ENCODE measurements at places on chromosomes 11 and 22. TPM values are rescaled to one million over a fixed set of nuclear protein-coding genes. Genes with fewer than 3 reads are reported as not detected.

DNA sequence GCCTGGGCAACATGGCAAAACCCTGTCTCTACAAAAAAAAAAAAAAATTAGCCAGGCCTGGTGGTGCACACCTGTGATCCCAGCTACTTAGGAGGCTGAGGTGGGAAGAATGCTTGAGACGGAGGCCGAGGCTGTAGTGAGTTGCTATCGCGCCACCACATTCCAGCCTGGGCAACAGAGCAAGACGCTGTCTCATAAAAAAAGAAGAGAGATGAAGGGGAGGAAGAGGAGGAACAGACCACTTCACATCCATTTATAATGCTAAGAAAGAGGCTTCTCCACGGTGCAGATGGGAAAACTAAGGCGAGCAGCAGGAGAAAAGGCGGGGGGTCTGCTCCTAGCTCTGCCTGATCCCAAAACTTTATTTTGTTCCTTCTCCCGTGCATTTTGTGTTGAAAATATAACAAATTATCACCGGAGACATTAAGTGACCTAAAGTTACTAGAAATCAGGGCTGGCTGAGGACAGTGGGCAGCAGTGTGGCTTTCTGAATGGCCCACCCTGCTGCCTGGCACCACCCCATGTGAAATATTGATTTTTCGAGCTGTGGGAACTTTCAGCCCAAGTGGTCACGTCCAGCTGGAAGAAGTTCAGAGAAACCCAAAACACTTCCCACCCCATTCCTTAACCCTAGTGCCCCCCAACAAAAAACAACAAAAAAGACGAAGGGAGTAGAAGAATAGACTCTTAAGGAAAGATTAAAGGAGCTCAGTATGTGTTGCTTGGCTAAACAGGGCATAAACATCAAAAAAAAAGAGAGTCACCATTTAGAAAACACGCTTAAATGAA is 9.5 kb downstream of the MYH9 start:
- DNase-seq: no peak

DNA sequence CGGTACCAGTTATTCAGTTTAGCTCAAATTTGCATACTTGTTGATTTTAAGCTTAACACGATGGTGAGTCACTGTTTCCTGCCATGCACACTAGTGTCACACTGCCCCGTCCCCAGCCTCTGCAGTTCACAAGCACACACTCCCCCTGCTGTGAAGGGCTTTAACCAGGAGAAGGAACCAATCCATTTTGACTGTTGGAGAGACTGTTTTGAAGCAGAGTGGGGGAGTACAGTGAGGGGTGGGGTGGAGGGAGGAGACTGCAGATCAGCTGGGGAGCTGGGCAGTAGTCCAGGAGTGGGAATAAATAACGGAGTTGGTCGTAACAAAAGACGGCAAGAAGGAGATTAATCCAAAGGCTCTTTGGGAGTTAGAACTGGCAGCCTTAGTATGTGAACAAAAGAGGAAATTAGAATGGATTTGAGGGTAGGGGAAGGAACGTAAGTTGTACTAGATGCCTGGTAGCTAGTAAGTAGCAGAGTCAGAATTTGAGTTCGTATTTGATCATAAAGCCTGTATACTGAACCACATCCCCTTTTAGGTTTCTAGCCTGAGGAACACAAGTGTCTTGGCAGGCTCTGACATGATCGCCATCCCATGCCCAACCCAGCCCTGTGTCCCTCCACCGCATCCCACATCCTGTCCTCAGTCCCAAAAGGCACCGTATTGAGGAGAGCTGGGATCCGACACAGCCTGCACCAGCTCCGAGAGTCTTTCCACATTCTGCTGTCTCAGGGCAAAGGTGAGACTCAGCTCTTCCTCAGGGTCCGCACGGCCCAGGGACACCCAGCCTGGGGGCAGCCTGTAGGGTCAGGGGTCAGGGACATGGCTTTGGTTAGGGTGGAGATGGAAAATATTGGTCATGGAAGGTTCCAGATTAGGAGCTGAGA is 862 bp downstream of the TPP1 start:
- DNase-seq: no peak

DNA sequence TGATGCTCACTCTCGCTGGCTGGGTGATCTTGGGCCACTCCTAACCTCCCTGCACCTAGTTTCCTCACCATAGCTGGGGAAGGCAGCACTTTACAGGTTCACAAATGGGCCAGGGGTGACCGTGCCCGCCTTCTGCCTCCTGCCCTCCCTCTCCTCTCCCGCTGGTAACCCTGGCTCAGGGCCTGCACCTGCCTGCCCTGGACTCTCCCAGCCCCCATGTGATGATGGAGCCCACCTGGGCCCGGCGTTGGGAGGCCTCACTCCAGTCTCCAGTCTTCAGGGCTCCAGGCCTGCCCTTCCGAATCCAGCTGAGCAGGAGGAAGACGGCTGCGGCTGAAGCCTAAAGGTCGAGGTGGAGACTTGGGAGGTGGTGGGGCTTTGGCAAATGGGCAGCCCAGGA is 152.9 kb downstream of the CACNA1I start:
- no peak for DNase-seq

GRCh38 chr11:118790357-118791110 is 430 bp downstream of the DDX6 start:
- peak; percentile 67 for DNase-seq

Gene CELF1
- 97.3 TPM for total RNA-seq

Gene SYT9
- 0.15 TPM for total RNA-seq

Gene ANKK1
- total RNA-seq: 0.10 TPM

Gene KIF18A
- 0.37 TPM for total RNA-seq

Gene ACR
- not detected for total RNA-seq

Gene C11orf24
- total RNA-seq: 23.9 TPM

Gene OR52H1
- total RNA-seq: not detected

DNA sequence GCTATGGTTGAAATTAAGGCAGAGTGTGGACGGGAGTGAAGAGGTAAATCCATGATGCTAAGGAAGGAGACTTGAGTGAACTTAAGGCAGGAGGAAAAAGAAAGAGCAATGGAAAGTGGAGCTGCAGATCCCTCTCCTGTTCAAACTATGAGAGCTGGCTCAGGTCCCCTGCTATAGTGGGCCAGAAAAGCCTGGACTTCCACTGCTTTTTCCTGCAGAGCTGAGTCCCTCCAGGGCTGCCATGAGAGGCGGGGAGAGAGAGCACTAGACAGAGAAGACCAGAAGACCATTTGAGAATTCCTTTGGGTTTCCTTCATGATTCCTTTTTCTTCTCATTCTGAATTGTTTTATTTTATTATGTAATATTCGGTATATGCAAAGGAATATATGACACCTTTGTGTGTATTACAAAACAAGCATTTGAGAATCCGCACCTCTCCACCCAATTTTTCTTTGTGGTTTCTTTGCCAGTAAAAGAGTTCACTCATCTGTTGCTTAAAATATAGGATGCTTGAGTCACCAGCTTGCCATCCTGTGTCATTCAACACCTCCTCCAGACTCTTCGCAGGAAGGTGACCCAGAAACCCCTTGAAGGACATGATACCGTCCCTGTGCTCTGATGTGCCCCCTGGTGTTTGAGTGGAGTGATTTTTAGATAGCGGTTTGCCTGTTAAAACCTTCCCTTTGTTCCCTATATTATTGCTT is 24.4 kb downstream of the SREBF2 start:
- DNase-seq: no peak

Gene NLRP14
- total RNA-seq: not detected

Gene OR5A1
- total RNA-seq: not detected

Gene LGR4
- total RNA-seq: 43.5 TPM

Gene SCUBE1
- total RNA-seq: 0.64 TPM

DNA sequence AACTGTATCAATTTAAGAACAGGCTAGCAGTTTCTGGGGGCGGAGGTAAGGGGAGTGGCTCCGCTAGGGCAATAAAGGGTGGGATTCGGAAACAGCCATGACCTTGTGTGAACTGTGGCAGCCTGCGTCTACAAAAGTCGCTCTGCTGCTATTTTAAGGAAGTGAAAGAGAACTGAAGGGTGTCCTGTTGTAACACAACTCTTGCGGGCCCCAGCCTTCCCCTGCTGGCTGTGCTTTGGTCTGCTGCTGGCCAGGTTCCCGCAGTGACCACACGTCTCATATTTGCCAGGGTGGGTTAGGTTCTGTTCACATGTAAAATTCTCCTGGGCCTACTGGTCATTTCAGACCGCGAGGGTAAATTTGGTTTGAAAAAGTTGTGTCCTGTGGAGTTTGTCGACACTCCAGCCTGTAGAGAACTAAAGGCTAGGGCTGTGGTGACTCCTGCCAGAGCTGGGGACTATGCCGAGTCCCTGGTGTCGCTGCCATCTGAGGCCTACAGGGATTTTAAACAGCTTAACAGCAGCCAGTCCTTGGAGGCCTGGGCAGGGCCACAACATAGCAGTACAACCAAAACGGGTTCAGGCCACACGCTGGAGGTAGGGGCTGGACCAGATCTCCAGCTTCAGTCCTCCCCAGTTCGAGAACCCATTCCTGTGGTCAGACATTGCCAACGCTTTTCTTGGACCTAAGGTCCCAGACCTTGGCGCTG is 1.1 kb upstream of the PPFIBP2 start:
- DNase-seq: peak; percentile 90

Gene MUC15
- not detected for total RNA-seq

DNA sequence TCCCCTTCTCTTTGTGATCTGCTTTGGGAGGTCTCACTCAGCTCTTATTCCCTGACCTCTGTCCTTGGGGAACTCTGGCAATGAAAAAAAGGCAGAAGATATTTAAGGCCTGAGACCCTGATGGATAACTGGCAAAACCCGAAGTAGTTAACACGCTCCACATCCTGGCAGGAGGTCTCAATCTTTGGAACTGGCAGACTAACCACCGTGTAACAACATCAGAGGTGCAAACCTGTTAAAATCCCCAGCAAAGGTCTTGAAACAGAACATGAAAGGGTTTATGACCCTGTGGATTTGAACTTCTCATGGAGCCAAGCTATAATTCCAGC is 160.3 kb downstream of the DBX1 start:
- DNase-seq: no peak

- peak; percentile 21 for DNase-seq
Observed at GRCh38 chr22:47043835-47044721, 281.6 kb downstream of the TBC1D22A start.

Gene KIAA0930
- 24.1 TPM for total RNA-seq

GRCh38 chr11:133897331-133897650 is 52.0 kb upstream of the SPATA19 start:
- no peak for DNase-seq

GRCh38 chr11:134691985-134692384 is 279.9 kb upstream of the B3GAT1 start:
- no peak for DNase-seq

DNA sequence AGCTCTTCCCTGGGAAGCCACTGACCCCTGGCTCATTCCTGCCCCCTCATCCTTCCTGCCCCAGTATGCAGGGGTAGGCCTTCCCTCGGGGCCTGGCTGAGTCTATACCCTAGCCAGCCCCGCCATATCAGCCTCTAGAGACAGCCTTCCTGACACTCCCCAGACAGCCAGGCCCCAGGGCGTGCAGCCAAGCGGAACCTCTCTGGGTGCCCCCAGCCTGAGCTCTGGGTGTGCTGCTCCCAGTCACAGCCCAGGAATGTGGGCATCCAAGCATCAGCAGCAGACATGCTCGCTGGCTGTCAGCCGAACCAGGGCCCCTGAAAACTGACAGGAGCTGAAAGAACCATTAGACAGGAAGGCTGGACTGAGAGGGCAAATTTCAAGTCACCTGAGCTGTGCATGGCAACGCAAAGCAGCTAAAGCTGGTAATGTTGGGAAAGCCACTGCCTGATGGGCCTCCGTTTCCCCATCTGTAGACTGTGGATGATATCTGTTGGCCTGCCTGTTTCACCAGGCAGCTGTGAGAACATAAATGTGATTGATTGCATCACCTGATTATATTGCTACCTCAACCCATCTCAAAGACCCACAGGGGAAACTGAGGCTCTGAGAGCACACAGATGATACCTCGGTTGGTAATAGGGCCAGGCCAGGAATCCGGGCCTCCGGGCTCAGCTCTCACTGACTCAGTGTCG is 93.2 kb downstream of the LRRC32 start:
- peak; percentile 90 for DNase-seq

DNA sequence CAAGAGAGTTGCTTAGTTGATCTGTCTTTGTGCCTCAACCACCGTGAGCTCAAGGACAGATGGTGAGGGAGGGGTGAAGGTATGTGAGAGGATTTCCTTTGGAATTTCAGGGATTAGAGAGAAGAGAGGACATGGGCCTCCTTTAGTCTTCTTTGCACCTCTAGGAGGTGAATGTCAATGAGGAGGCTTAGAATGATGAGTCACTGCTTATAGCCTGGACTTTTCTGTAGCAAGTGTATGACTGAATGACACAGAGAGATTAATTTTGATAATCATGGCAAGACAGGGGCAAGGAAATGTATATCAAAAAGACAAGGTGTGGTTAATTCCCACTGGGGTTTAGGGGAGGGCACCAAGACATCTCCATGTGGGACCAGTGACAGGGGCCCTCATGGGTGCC is 947.3 kb upstream of the TENM4 start:
- DNase-seq: no peak

DNA sequence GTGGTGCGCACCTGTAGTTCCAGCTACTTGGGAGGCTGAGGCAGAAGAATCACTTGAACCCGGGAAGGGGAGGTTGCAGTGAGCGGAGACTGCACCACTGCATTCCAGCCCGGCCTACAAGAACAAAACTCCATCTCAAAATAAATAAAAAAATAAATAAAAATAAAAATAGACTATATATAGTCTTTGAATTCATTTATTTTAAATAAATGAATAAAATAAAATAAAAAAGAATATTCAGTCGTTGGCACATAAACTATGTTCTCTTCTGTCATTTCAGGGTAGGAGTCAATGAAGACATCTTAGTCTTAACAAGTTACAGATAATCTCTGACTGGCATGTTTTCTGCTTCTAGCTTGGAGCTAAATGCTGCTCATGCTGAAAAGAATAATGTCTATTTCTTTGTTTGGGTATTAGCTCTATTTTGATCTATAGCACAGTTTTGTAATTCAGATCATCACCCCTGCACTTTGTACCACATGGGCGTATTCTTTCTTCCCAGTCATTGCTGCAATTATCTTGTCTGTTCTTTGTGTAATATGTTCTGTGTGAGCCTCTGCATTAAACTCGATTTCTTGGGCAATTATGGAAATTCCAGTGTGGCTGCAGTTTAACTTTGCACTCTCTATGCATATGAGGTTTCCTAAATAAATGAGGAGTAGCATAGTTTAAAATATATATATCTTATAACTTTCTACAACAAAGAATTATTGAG is 1.4 kb upstream of the MS4A14 start:
- DNase-seq: no peak

- DNase-seq: peak; percentile 59
Observed at GRCh38 chr22:30301995-30302809, 12.9 kb upstream of the CASTOR1 start.

DNA sequence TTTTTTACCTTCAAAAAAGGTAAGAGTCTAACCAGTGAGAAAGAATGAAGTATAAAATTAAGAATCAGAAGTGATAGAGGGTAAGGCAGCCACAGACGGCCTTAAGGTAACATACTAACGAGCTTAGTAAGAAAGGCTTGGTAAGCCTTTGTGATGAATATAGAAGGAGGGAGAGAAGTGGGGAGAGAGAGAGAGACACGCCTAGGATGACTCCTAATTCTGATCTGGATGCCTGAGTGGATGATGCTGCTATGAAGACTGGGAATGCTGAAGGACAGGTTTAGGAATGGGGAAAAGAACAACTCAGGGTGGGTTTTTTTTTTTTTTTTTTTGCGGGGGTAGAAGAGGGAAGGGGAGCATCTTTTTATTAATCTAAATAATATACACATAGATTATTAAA is 4.8 kb downstream of the FBXO3 start:
- DNase-seq: no peak

Measured in left ventricle myocardium superior (tissue), 1 donor.